ENCODE measurements at places on chromosomes 12 and 14.
A peak's percentile ranks its signal among the peaks of the same experiment; 100 is the strongest.

GRCh38 chr14:90990141-90990540 lies 70.3 kb downstream of the RPS6KA5 start:
- DNase-seq: no peak

- DNase-seq: peak; percentile 30
Observed at GRCh38 chr12:16608946-16609539, 3.1 kb upstream of the LMO3 start.

- no peak for DNase-seq
Observed at GRCh38 chr14:76695263-76695920, 65.9 kb upstream of the VASH1 start.

DNA sequence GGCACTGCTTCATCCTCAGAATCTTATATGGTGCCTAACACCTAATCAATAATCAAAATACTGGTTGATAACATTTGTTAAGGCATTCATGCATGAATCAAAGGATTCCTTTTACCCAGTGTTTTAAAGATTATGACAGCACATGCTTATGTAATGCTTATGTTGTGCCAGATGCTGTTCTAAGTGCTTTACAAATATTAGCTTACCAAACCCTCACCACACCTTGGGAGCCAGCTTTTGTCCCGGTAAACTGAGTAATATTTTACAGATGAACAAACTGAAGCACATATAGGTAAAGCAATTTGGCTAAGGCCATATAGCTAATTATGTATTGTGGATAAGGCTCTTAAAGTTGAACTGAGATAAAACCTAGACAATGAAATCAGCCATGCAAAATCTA lies 209.2 kb downstream of the ALX1 start:
- peak; percentile 13 for DNase-seq

DNA sequence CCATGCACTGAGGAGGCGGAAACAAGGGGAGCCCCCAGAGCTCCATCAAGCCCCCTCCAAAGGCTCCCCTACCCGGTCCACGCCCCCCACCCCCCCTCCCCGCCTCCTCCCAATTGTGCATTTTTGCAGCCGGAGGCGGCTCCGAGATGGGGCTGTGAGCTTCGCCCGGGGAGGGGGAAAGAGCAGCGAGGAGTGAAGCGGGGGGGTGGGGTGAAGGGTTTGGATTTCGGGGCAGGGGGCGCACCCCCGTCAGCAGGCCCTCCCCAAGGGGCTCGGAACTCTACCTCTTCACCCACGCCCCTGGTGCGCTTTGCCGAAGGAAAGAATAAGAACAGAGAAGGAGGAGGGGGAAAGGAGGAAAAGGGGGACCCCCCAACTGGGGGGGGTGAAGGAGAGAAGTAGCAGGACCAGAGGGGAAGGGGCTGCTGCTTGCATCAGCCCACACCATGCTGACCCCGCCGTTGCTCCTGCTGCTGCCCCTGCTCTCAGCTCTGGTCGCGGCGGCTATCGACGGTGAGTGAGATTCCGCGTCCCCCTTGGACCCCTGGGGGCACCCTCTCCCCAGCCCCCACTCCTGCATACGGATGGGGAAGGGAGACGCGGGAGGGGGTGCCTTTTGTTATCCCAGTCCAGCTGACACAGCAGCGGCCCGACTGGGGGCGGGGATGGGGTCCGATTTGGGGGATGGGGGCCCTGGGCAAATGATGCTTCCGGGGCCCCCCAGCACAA lies 400 bp downstream of the LRP1 start:
- DNase-seq: peak; percentile 40

GRCh38 chr12:64595863-64596793 lies 14.2 kb upstream of the RASSF3 start:
- DNase-seq: no peak

DNA sequence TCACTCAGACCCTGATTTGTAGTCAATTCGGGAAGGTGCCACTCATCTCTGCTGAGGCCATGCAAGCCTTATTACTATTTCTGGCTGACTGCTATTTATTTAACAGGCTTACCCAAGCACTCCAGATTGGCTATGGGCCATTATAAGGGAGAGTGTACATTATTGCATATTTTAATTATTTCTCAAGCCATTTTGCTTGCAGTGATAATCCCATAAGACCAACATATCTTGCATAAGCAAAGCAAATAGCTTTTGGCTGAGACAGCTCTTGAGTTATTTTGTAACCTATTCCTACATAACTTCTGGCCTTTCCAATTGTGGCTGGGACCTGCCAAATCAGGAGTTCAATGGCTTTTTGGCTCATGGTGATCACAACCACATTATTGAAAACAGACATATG lies 509.6 kb upstream of the USP15 start:
- DNase-seq: peak; percentile 4

DNA sequence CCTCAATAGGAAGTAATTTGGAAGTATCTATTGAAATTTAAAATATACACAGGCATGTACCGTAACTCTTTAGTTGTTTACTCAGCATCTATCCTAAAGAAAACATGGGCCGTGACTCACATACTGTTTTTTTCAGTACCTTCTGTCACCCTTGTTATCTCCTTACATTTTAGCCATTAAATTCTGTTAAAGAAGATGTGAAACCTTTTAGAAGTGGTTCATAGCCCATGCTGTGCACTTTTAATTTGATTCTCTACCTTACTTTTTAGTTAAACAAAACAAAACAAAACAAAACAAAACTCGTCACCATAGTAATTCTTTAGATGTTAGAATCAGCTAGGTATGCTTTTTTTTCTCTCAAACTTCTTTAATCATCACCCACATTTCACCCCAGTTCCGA lies 494.4 kb upstream of the RGS6 start:
- no peak for DNase-seq

GRCh38 chr14:92421751-92422150 lies 91.8 kb upstream of the RIN3 start:
- no peak for DNase-seq

DNA sequence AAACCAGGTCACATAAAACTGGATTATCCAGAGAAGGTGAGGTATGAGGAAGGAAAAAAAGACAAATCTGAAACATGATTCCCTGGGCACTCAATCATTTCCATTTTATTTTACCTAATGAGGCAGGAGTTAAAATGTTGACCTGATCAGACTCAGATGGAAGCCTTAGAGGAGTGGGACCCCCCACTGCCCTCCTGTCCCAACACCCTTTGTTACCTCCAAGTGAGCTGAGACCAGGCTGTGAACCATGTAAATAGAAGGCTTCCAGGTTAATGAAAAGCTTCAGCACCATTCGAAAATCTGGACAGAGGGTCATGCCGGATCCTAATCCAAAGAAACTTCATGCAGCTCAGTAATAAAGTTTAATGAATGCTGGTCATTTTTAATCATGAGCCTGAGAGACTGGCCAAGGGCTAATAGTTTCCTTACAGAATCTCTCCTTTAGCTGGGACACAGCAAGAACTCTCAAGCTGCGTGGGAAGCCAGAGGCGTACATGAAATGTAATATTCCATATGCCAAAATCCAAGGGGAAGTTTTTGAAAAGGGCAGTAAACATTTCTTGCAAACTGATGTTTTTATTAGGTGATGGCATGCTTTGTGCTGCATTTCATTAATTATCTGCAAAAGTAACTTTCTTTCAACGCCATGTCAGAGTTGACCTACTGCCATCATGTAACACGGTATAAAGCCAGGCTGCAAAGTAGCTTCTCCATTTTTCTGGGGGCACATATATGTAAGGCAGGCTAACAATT lies 183.0 kb downstream of the PAX9 start:
- no peak for DNase-seq

GRCh38 chr12:66304296-66304900 lies 2.1 kb downstream of the HELB start:
- no peak for DNase-seq

GRCh38 chr14:79686196-79686595 lies 525.1 kb downstream of the DIO2 start:
- no peak for DNase-seq

DNA sequence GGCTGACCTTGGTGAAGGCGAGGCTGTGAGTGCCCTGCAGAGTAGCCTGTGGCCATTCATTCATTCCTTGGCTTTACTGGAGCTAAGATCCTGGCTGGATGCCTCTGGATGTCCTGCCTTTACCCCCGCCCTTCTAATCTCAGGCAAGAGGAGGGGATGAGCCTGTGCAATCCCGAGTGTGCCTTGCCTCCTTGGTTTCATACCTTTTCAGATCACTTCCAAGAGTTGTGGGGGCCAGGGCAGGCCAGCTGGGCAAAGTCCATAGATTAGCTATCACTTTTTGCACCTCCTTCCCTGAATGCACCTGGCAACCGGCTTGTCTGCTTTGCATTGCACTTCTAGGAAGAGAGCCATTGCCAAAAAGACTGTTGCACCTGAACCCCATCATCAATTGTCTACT lies 1.5 kb downstream of the VRTN start:
- no peak for DNase-seq

- no peak for DNase-seq
Observed at GRCh38 chr12:60052483-60052882, 456.7 kb downstream of the SLC16A7 start.

Measured in NCI-H82 (cell line).